A673 (cell line): ENCODE measurements at places on chromosomes 16 and 17. TPM values are rescaled to one million over a fixed set of nuclear protein-coding genes. Genes with fewer than 3 reads are reported as not detected.

Gene BBS2
- 19.4 and 22.1 TPM in 2 replicates for total RNA-seq

Gene TMEM132E
- 0.04 TPM in 1 of 2 replicates, not detected in the other for total RNA-seq

Gene MFAP4
- 60.9 and 92.7 TPM in 2 replicates for total RNA-seq

Gene POLR3K
- total RNA-seq: 41.5 and 48.5 TPM in 2 replicates

Gene TTLL6
- total RNA-seq: 2.1 and 2.3 TPM in 2 replicates

Gene TTYH2
- total RNA-seq: 13.7 and 15.4 TPM in 2 replicates

Gene GPRC5B
- 4.0 and 6.9 TPM in 2 replicates for total RNA-seq

GRCh38 chr16:11225677-11226549 lies 30.1 kb downstream of the SOCS1 start:
- no peak overlapping the region for H3K4me3 ChIP-seq
- DNase-seq: no peak
- H3K36me3 ChIP-seq: no peaks in the 10 kb centered on the region
- no peaks in the 10 kb centered on the region for H3K27me3 ChIP-seq
- no peaks in the 10 kb centered on the region for H3K4me1 ChIP-seq

- H3K4me1 ChIP-seq: peaks cover 56% of the 10 kb centered on the region
- no peaks in the 10 kb centered on the region for H3K27me3 ChIP-seq
- no peak overlapping the region for H3K4me3 ChIP-seq
These were observed 5.8 kb downstream of the HOXB3 start for GRCh38 chr17:48584223-48584741.

GRCh38 chr17:83079352-83079747 lies at the start of gene METRNL:
TSS of gene METRNL (plus strand) at chr17:83079609. CDS start at chr17:83079816, 207 bp downstream.
- H3K36me3 ChIP-seq: no peaks in the 10 kb centered on the region
- H3K4me1 ChIP-seq: peaks cover 17% of the 10 kb centered on the region
- H3K27ac ChIP-seq: no peak within 1 kb of the TSS
- peak; percentile 73 for DNase-seq
- peak within 1 kb of the TSS; percentile 58 for H3K4me3 ChIP-seq

- H3K27ac ChIP-seq: no peak overlapping the region
- DNase-seq: no peak
- H3K36me3 ChIP-seq: no peaks in the 10 kb centered on the region
- H3K4me1 ChIP-seq: peaks cover 38% of the 10 kb centered on the region
- no peak overlapping the region for H3K4me3 ChIP-seq
These were observed 166.8 kb upstream of the CHMP6 start for GRCh38 chr17:80824549-80825470.

GRCh38 chr16:80710918-80711317 lies 93.5 kb downstream of the CDYL2 start:
- no peaks in the 10 kb centered on the region for H3K4me1 ChIP-seq
- no peak overlapping the region for H3K27ac ChIP-seq
- H3K36me3 ChIP-seq: no peaks in the 10 kb centered on the region

GRCh38 chr16:85104821-85105391 lies 7.4 kb downstream of the CIBAR2 start:
- DNase-seq: no peak
- no peak overlapping the region for H3K4me3 ChIP-seq
- H3K27ac ChIP-seq: no peak overlapping the region
- no peaks in the 10 kb centered on the region for H3K4me1 ChIP-seq

GRCh38 chr16:20906341-20907255 lies 6.0 kb downstream of the LYRM1 start:
- peaks cover 14% of the 10 kb centered on the region for H3K4me1 ChIP-seq
- H3K27ac ChIP-seq: no peak overlapping the region
- peak; percentile 15 for DNase-seq

DNA sequence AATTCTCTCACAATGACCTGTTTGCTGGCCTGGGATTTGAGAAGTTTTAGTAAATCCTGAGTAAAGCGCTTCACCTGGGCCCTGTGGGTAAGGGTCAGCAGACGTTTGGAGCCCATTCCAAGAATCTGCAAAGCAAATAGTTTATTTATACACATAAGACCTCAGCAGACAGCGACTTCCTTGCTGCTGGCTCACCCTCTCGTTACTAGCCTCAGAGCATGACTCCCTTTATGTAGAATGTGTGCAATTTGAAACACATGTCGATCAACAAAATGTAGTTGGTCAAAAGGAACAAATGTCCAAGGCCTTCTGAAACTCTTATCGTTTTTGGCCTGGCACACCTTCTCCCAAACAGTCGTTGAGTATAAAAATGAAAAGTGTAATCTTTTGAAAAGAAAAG lies 31.3 kb downstream of the MARF1 start:
- H3K4me1 ChIP-seq: no peaks in the 10 kb centered on the region
- no peak overlapping the region for H3K4me3 ChIP-seq
- H3K36me3 ChIP-seq: peaks cover 75% of the 10 kb centered on the region
- H3K27me3 ChIP-seq: no peaks in the 10 kb centered on the region
- DNase-seq: no peak
- no peak overlapping the region for H3K27ac ChIP-seq

DNA sequence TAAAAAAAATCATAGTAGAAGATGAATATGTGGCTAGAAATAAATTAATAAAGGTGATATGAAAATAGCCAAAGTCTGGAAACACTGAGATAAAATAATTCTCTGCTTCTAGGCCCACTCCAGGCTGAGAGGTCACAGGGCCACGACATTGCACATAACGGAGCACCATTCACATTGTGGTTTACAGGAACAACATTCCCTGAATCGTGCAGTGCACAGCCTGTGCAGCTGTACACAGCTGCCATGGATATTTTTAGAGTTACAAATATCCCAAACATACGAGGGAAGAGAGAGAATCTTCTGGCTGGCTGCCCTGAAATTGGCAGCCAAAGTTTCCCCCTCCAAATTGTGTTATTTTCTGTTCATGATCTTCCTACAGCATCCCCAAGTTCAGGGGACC lies 68.8 kb downstream of the GSG1L start:
- H3K27me3 ChIP-seq: no peaks in the 10 kb centered on the region
- H3K27ac ChIP-seq: no peak overlapping the region
- H3K36me3 ChIP-seq: no peaks in the 10 kb centered on the region

GRCh38 chr16:15983898-15984297 lies 34.5 kb downstream of the ABCC1 start:
- no peaks in the 10 kb centered on the region for H3K36me3 ChIP-seq
- H3K4me1 ChIP-seq: peaks cover 7% of the 10 kb centered on the region
- H3K4me3 ChIP-seq: no peak overlapping the region

DNA sequence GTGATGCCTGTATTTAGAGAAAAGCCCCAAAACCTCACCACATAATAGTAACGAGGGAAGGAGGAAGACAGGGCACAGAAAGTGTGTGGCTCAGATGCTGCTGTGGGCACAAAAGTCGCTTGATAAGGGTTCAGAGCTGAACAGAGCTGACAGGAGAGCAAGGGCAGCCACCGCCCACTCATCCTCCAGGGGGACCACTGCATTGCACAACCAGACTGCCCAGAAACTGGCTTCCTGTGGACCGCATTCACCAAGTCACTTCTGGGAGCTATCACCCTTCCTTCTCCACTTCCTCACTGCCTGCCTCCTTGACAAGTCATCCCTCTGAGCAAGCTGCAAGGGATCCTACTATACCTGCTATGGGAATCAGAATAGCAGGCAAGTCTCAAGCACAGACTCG lies 512.4 kb upstream of the CDH11 start:
- H3K27ac ChIP-seq: no peak overlapping the region
- no peaks in the 10 kb centered on the region for H3K27me3 ChIP-seq
- H3K4me1 ChIP-seq: no peaks in the 10 kb centered on the region
- no peak overlapping the region for H3K4me3 ChIP-seq

DNA sequence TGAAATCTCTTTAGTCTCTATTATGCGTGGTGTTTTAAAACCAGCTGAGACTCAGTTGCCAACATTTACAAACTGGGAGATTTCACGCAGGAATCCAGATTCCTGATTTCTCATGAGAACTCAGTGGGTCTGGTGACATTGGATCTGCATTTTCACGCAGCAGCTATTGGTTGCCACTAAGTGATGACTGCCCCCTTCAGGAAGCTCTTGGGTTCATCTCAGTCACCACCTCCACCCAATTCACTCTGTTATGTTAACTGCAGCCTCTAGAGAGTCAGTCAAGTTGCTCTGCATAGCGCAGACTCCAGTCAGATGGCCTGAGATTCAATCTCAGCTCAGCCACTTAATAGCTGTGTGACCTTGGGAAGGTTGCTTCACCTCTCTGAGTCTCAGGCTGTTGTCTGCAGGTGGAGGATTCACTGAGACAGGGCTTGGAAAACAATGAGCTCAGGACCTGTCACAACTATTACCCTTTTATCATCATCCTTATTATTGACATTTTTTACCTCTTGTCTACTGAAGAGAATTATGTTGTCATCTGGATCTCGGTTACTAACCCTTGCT lies 6.4 kb downstream of the SHISA9 start:
- H3K27ac ChIP-seq: no peak overlapping the region
- DNase-seq: no peak
- H3K4me1 ChIP-seq: no peaks in the 10 kb centered on the region
- peaks cover 19% of the 10 kb centered on the region for H3K27me3 ChIP-seq

- no peak for DNase-seq
- no peaks in the 10 kb centered on the region for H3K27me3 ChIP-seq
- no peak overlapping the region for H3K4me3 ChIP-seq
- H3K36me3 ChIP-seq: no peaks in the 10 kb centered on the region
These were observed 4.1 kb upstream of the KDM8 start for GRCh38 chr16:27199235-27199586.

DNA sequence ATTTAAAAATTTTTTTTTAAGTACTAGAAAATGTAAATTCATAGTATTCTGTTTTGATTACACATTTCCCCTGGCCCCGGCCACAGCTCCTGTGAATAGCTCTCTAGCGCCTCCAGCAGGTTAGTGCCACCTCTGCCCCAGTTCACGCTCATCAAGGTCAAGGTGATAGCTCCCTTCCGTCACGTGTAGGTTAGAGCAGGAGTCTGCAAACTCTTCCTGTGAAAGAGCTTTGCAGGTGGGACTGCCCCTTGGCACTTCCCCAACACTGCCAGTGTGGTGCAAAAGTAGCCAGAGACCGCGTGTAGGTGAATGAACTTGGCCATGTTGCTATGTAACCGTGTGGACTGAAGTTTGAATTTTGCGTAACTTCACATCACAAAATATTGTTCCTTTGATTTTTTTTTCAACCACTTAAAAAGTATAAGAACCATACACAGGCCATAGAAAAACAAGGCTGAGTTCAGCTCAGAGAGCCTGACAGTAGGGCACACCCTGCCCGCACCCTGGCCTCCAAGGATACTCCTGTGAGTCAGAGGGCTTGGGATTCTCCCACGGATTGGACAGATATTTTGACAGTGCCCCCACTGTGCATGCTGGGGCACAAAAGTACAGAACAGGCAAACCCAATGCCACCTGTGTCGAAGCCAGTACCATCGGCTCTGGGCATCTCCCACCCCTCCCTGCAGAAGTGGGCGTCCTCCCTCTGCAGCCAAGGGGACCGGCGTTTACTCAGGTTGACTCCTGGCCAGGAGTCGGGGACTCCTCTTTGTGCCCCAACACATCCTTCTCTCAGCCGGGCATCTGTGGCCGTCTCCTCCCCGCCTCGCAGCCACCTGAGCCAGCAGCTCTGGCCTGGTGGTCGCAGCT lies 92.0 kb upstream of the CHMP6 start:
- no peaks in the 10 kb centered on the region for H3K36me3 ChIP-seq
- H3K4me3 ChIP-seq: no peak overlapping the region
- DNase-seq: peak; percentile 51
- H3K27me3 ChIP-seq: no peaks in the 10 kb centered on the region

DNA sequence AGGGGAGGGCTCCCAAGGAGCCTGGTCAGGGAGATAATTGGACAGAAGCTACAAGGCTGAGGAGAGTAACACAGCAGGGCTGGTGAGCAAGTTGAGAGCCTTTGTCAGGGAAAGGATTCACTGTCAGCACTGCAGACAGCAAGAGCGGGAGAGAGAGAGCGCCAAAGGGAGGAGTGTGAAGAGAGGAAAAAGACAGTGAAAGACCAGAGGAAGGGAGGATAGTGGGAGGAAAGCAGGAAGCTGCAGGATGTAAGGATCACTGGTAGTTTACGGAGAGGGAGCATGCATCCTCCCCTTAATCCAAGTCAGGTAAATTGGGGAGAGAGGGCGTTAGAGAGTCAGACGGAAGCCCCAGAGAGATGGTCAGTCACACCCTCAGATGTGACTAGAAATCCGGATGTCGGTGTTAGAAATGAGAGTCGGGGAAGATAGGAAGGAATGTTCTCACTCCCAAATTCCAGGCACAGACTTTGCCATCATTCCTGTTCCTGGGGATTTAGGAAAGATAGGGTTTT lies 13.8 kb upstream of the SPOP start:
- no peaks in the 10 kb centered on the region for H3K36me3 ChIP-seq
- H3K27ac ChIP-seq: no peak overlapping the region
- H3K27me3 ChIP-seq: no peaks in the 10 kb centered on the region
- no peak overlapping the region for H3K4me3 ChIP-seq
- no peak for DNase-seq
- H3K4me1 ChIP-seq: peaks cover 7% of the 10 kb centered on the region

DNA sequence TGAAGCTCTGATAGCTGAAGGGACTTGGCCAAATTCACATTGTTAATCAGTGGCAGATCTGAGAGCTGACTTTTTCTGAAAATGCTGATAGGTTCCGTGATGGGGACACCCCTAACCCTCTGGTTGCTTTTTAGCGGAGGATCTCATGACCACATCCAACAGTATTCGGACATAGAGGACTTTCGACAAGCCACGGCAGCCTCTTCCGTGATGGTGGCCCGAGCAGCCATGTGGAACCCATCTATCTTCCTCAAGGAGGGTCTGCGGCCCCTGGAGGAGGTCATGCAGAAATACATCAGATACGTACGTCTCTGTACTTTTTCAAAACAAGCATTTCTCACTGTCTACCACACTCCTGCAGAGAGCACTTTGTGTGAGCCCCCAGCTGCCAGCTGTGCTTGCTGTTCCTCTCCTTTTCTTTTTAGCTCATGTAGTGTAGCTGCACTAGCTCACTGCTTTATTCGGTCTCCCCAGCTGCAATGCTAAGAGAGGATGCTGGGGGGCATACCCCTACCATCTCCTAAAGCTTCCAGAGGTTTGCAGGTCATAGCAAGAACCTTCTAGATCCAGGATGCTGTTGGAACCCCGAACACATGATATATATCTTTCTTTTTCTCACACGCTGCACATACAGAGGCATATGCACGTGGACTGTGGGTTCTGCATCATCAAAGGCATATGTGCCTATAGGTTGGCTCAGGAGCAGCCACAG lies 14.2 kb upstream of the NFATC3 start:
- no peaks in the 10 kb centered on the region for H3K27me3 ChIP-seq
- DNase-seq: no peak
- H3K36me3 ChIP-seq: no peaks in the 10 kb centered on the region
- no peak overlapping the region for H3K4me3 ChIP-seq
- peaks cover 5% of the 10 kb centered on the region for H3K4me1 ChIP-seq

DNA sequence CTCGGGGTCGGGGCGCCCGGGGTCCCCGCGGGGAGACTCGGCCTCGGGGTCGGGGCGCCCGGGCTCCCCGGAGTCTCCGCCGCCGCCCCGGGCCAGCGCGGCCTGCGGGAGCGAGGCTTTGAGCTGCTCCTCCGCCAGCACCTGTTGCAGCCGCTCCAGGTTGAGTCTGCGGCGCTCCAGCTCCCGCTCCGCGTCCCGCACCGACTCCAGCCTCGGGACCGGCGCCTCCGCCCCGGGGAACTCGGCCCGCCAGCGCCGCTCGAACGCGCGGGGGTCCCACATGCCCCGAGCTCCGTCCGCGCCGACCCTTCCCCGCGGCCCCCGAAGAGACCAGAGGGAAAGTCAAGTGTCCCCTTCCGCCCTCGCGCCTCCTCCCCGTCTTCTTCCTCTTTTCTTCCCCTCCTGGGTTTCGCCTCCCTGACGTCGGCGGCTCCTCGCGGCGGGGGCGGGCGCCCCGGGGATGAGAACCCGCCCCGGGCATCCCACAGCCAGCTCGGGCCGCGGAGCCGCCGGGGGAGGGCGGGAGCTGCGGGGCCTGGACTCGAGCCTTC lies 40.8 kb upstream of the BHLHA9 start:
- H3K27ac ChIP-seq: no peak overlapping the region
- H3K4me1 ChIP-seq: peaks cover 12% of the 10 kb centered on the region
- H3K27me3 ChIP-seq: peaks cover 46% of the 10 kb centered on the region
- H3K4me3 ChIP-seq: peak overlapping the region; percentile 45
